ENCODE measurements at places on chromosomes 6 and 20.

DNA sequence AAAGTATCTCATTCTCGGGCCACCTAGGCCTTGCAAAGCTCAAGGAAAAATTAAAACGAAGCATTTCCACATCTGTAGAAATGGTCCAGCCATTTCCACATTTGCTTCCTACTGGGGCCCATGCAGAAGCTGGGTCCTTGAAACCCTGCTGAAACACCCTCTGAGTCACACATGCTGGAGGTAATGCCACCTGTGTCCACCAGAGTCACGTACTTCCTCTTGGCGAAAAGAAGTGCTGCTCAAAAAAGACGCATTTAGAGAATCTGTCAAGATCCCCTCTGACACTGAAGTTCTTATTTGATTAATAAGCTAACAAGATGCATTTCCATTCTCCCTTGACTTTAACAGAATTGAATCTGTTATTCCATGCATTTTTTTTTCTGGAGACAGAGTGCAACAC is 423.2 kb downstream of the PREX1 start:
- DNase-seq, result no peak

DNA sequence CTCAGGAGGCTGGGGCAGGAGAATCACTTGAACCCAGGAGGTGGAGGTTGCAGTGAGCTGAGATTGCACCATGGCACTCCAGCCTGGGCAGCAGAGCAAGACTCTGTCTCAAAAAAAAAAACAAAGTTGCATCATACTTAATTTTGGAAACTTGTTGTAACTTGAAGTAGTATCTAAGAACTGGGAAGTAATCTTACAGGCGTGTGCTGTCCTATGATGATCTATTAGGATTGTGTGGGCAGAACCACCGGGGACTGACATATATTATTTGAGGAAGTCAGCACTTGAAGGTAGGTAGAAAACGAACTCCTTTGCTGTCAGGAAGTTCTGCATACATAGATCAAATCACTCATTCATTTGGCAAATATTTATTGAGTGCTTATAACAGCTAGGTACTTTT is 188.5 kb downstream of the ZNF217 start:
- DNase-seq, result no peak

DNA sequence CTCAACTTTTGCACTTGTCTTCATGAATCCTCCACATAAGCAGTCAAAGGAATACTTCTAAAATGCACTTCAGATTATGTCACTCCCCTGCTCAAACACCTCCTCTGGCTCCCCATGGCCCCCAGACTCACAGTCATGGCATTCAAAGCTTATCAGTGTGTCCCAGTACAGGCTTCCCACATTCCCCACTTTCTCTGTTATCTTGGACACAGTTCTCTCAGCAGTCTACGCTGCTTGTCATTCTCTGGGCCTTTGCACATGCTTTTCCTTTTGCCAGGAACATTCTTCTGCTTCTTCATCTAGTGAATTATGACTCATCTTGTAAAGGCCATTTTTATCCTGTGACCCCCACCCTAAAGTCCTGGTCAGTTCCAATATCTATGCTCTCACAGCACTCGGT is 31.8 kb downstream of the SLC13A3 start:
- DNase-seq, result no peak

GRCh38 chr6:100470422-100471120 is 5.8 kb upstream of the SIM1 start:
- no peak for DNase-seq

- DNase-seq, result no peak
Observed at GRCh38 chr20:39784693-39785092, 822.5 kb downstream of the DHX35 start.

DNA sequence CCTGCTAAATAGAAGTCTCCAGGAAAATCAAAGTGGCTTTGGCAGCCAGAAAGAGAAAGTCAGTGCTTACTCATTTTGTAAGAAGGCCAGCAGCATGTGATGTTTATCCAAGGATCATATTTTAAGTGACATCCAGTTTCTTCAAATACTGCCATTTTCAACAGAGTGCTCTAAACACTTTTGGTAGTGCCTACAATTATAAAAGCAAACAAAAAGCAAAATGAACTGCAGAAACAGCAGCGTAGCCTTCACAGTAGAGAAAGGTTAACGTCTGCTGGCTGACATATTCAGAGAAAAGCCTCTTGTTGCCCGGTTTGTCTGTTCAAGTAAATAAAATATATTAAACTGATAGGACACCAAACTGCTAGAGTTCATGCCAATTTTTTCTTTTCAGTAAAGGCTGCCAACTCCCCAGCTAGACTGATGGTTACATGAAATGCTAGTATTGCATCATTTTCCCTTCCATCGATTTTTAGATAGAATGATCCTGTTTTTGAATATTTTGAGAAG is 705.7 kb upstream of the SLC35B3 start:
- DNase-seq, result no peak

DNA sequence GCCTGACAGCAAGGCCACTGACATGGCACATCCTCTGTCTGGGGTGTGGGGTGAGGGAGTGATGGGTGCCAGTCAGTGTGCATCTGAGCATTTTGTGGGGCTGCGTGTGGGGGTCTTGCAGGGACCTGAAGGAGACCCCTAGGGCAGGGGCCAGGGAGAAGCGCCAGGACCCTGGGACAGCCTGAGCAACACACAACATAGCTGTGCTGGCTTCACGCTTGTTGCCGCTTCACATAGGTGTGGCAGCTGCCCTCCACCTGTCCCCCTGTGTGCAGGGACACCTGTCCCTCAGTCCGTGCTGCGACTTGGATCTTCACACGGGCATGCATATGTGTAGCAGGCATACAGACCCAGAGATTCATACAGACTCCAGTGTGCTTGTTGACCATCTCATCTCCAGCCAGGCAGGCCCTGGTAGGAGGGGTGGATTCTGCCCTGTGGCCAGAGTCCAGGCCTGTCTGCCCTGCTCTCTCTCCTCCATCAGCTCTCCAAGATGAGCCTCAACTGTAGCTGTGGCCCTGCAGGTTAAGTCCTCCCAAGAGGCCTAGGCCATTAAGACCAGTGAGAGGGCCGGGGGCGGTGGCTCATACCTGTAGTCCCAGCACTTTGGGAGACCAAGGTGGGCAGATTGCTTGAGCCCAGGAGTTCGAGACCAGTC is 3.2 kb upstream of the NPBWR2 start:
- DNase-seq, result peak; percentile 34

GRCh38 chr20:60518022-60518421 is 559.8 kb downstream of the CDH26 start:
- DNase-seq, result no peak

- DNase-seq, result no peak
Observed at GRCh38 chr6:50047026-50047425, 2.7 kb downstream of the DEFB112 start.

- no peak for DNase-seq
Observed at GRCh38 chr20:60262967-60263603, 304.9 kb downstream of the CDH26 start.

DNA sequence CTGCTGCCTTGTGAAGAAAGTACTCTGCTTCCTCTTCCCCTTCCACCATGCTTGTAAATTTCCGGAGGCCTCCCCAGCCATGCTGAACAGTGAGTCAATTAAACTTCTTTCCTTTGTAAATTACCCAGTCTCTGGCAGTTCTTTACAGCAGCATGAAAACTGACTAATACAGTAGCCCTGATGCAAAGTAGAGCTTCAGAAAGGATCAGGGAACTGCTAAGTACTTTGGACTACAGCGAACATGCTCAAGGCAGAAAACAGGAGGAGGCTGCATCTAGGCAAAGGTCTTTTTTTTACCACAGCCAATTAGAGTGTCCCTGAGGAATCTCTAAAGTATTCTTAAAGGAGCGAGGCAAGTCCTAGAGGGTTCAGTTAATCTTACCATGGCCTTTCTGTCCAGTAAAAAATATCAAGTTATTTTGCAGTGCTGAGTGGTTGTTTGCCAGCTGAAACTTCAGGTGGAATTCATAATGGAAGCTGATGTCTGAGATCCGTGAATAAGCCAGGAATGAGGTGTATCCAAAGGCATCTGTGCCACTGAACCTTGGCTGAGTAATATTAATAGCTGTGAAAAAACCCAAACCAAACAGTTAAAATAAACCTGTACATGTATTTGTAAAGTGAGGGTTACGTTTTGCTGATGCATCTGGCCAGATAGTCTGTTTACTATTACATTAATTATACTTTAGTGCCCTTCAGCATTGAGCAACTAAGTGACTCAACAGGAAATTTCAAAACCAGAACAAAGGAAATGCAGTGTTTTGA is 170.4 kb downstream of the PHF3 start:
- DNase-seq, result no peak

GRCh38 chr6:163862701-163863100 is 448.2 kb downstream of the QKI start:
- DNase-seq, result no peak

DNA sequence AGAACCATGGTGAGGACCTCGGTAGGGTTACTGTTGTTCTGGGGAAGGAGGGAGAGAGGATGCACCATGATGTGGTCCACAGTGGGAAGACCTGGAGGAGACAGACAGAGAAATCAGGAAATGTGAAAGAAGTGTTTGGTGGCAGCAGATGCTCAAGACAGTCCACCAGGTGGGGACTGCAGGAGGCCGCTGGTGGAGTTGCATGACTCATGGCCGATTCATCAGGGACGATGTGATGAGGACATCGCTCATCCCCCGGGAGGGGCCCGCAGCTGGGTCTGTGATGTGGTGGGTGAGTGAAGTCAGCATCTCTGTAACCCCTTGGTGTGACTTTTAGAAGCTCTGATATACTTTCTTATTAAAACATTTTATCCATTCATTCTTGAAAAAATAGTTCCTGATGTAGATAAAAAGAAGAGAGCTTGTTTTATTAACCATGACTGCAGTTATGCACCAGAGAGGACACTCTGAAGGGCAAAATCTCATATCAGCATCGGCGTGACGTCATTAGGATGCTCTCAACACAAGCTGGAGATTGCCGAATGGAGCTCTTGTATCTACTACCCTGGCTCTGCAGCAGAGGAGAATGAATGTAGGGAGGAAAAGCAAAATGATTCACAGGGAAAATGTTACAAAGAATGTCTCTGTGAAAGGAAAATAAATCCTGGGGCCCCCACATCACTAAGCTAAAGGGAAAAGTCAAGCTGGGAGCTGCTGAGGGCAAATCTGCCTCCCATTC is 71.2 kb downstream of the RAMACL start:
- no peak for DNase-seq

GRCh38 chr20:52313341-52313963 is 121.9 kb upstream of the ZFP64 start:
- DNase-seq, result no peak

GRCh38 chr6:1770435-1770843 is 160.7 kb downstream of the FOXC1 start:
- no peak for DNase-seq

Data from mesothelial cell of epicardium (in vitro differentiated cells).